ENCODE measurements at places on chromosomes 4 and X.

GRCh38 chr4:30005995-30006394, 714.2 kb upstream of the PCDH7 start:
- no peak for DNase-seq

- DNase-seq, result no peak
Observed at GRCh38 chr4:24816797-24817196, 21.4 kb downstream of the SOD3 start.

GRCh38 chr4:144090744-144091143, 49.8 kb downstream of the GYPA start:
- DNase-seq, result no peak

GRCh38 chrX:54695231-54695630, 102.8 kb downstream of the ITIH6 start:
- no peak for DNase-seq

GRCh38 chrX:153818571-153819383, 11.6 kb downstream of the PDZD4 start:
- DNase-seq, result peak; percentile 53

DNA sequence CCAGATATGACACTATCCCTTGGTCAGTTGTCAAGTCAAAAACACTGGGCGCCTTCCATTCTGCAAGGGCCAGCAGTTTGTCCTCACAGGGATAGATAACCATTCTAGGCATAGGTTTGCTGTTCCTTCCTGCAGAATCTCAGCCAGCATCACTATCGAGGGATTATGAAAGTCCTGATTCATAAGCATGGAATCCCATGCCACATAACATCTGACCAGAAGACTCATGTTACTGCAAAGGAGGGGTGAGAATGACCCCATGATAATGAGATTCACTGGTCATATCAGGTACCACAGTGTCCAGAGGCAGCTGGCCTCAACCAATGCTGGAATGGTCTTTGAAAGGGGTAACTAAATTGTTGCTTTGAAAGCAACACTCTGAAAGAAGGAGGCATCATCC, 84.7 kb downstream of the OTC start:
- no peak for DNase-seq

GRCh38 chrX:133497356-133497755, 82.1 kb upstream of the GPC4 start:
- DNase-seq, result no peak

DNA sequence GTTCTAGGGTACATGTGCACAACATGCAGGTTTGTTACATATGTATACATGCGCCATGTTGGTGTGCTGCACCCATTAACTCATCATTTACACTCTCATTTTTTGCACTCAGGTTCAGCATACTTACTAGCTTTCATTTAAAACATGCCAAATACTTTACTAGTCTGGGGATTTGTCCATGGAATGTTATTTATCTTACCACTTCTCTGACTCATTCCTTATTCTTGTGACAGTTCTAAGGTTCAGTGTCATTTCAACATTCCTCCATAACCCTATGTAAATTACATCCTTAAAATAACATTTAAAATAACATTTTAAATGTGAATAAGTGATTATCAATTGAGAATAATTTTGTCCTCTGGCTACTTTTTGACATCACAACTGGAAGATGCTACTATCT, 19.5 kb upstream of the SYTL5 start:
- DNase-seq, result no peak

DNA sequence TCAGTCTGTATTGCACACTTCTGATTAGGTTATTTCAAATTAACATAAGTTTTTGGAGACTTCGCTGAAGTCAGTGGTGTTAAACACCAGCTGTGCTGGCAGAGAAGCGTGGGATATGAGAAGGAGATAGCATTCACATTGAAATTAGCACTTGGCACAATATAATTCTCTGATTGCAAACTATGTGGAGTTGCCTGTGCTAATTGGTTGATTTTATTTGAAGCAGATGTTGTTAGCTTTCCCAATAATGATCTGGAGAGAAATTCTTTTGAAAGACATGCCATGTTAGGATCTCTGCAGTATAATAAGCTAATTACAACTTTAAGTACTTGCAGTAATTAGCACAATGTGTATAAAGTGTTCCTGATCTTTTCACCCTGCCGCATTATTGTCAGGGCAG, 367.4 kb upstream of the ARX start:
- no peak for DNase-seq

DNA sequence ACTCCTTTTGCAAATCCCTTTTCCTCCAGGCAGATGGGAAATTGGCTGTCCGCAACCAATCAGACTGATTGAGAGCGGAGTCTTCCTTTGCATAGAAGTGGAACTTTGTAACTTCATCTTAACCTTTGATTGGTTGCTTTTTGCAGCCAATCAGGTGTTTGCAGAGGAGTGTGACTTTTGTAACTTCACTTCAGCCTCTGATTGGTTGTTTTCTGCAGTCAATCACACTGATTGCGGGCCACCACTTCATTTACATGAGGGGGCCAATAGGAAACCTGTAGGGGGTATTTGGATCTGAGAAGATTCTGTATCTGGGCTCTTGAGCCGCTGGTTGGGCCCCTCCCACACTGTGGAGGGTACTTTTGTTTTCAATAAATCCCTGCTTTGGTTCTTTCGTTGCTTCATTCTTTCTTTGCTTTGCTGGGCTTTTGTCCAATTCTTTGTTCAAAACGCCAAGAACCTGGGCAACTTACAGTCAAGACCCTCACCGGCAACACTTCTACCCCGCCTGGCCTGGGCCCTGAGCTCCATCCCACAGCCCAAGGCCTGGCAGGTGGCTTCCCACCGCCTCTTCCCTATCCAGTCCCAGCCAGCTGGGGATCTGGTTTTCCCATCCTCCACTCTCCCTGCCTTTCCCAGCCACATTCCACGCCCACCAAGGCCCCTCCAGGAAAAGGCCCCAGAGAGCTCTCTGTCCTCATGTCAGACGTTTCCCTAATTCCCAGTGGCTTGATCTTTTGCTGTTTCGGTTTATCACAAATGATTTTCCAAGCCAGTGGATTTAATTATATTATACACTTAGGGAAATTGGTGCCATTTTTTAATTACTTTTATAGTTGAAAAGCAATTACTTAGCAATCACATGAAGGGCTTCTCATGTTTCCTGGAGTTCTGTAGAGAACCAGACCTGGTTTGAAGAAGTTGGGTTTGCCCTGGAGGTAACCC, 110.2 kb upstream of the STX18 start:
- DNase-seq, result no peak

- no peak for DNase-seq
Observed at GRCh38 chr4:158201322-158201721, 9.0 kb upstream of the TMEM144 start.

- no peak for DNase-seq
Observed at GRCh38 chrX:68758671-68759070, 70.2 kb upstream of the EFNB1 start.

DNA sequence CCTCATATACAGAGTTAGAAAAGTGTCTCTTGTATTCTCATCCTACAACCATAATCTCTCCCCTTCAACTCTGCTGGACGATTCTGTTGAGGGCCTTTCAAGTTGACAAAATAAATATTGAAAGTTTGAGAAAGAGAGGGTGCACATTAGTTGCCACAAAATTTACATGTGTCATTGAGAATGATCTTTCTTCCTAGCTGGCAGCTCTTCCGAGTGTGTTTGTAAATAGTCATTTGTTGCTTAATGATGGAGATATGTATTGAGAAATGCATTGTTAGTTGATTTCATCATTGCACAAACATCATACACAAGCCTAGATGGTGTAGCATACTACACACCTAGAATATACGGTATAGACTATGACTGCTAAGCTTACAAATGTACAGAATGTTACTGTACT, 632.8 kb upstream of the AMOT start:
- no peak for DNase-seq

DNA sequence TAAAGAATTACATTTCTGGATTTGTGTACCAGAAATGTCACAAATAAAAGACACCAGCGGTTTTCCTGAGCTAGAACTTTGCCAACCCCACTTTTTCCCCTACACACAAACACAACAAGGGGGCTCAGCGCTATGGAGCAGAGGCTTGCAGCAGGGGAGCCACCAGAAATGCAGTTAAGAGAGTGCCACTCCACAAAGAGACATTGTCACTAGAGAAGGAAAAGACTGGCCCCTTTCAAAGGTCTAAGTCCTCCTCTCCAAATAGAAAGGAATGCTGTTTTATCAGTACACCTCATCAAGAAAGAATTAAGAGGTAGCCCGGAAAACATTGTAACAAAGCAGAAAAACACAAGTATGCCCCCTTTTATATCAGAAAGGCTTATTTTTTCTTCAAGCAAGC, 419.5 kb downstream of the HNRNPD start:
- no peak for DNase-seq

DNA sequence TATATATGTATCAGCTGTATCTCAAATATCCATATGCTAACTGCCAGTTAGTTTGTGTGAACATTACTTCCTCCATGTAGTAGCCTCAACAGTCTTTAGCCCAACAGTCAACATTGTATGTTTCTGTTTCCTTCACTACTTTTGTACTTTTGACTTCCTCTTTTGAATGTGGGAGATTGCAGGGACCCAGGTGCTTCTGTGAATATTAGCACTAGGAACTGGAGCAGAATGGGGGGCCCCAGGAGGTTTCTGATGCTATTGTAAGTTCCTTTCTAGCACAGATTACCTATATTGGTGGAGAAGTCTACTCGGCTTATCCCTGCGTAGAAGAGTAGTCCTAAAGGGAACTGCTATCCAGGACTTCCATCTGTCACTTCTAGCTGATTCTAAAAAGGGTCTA, 2.3 kb downstream of the PLAC8 start:
- no peak for DNase-seq

DNA sequence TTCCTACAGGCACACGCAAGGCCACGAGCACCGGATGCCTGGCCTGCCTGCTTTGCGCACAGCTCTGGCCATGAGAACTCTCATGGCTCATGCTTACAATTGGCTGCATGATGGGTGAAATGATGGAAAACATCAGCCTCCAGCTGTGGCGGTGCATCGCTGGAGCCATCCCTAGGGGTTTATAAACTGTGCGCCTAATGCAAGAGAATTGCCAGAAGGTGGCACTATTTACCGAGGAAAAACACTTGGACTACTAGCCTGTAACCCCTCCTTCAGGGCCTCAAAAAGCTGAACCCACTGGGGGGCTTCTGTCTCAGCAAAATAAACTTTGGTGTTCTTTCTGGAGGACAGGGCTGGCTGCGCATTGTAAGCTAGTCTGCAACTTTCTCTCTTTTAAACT, 51.9 kb downstream of the PHKA2 start:
- no peak for DNase-seq

DNA sequence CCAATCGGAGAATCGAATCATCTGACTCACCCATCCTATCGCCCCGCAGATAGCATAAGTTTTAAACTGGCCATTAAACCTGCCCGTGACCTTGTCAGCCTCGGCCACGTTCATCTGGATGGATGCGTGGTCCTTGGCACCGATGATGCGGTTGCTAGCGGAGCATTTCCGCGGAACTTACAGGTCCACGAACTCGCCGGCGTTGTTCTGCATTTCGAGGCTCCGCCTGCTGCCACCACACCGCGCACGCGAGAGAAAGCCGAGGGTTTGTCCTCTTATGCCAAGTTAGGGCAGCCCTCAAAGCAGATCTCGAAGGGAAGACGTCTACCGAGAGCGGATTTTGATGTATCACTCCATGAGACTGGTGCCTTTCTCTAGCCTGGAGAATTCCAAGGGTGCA, 30.1 kb upstream of the TAPT1 start:
- DNase-seq, result no peak

- no peak for DNase-seq
Observed at GRCh38 chr4:70925899-70926635, 23.9 kb downstream of the MOB1B start.

- no peak for DNase-seq
Observed at GRCh38 chr4:2387829-2388228, 30.6 kb downstream of the ZFYVE28 start.

DNA sequence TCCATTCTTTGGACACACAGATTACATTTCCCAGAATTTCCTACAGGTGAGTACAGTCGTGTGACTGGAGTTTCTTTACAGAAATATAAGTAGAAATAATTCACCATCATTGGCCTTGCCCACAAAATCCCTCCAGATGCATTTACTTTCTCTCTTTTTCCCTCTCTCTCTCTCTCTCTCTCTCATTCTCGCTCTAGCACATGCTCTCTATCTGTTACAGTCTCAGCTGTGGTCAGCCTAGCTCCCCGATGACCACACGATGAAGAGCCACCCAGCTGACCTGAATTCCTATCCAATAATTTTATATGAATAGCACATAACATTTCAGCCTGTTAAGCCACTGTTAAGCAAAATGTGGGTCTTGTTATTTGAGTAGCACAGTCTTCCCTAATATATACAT, 507.9 kb downstream of the PCDH7 start:
- no peak for DNase-seq

DNA sequence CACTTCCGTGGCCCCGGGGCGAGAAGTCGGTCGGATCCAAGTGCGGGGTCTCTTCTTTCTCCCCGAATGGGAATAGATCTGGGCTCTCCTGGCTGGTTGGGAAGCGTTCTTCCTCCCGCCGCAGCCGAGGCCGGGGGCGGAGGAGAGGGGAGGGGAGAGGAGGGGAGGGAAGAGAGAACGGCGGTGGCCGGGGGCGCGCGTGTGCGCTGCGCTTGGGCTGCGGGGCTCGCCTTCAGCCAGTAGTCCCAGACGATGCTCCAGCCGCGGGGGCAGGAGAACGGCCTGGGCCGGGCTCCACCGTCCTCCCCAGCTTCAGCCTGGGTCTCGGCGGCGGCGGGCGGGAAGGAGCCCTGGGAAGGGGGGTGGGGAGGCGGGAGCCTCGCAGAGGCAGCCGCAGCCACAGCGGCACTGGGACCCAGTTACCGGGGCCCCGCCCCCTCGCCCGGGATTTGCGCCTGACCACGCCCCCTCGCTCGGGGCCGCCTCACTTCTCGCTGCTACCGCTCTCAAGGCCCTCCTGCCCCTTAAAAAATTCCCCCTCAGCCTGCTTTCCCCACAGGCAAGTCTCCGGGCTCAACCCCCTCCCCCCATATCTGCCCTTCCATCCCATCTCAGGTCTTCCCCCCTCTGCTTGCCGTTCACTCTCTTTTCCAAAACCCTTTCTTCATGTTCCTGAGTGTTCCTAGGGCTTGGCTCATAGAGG, at the start of gene FGD1:
Gene FGD1 (minus strand): TSS at position 421 of the 703 bp plus-strand sequence. CDS start 802 bp downstream, outside the sequence.
- DNase-seq, result peak; percentile 38

DNA sequence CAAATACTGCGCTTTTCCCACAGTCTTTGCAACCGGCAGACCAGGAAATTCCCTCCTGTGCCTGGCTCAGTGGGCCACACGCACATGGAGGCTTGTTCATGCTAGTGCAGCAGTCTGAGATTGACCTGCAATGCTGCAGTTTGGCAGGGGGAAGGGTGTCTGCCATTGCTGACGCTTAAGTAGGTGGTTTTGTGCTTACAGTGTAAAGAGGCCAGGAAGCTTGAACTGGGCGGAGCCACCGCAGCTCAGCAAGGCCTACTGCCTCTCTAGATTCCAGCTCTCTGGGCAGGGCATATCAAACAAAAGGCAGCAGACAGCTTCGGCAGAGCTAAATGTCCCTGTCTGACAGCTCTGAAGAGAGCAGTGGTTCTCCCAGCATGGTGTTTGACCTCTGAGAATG, 390.5 kb upstream of the TECRL start:
- no peak for DNase-seq

DNA sequence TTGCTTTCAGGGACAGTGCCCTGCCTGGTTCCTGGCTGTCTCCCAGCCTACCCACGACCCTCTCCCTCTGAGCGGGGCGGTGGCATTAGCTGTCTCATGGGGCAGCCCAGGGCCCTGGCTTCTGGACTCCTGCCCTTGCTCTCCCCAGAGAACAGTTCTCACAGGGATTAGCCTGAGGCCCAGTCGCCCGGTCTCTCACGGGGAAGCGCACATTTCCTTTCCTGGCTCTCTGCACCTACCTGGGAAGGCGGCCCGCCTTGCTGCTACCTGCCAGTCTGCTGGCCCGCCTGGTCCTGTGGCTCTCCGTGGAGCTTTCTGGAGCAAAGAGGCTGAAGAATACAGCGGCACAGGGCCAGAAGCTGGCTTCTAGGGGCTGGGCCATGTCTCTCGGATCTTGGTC, 128.4 kb downstream of the FHDC1 start:
- no peak for DNase-seq

Data from stimulated activated CD4-positive, alpha-beta T cell treated with anti-CD3 and anti-CD28 coated beads, Interleukin-4, amount 100 ng/mL, for 4 hours (primary cell).